Cortex of kidney (tissue), 1 donor: ENCODE measurements at places on chromosomes 5 and 9.

DNA sequence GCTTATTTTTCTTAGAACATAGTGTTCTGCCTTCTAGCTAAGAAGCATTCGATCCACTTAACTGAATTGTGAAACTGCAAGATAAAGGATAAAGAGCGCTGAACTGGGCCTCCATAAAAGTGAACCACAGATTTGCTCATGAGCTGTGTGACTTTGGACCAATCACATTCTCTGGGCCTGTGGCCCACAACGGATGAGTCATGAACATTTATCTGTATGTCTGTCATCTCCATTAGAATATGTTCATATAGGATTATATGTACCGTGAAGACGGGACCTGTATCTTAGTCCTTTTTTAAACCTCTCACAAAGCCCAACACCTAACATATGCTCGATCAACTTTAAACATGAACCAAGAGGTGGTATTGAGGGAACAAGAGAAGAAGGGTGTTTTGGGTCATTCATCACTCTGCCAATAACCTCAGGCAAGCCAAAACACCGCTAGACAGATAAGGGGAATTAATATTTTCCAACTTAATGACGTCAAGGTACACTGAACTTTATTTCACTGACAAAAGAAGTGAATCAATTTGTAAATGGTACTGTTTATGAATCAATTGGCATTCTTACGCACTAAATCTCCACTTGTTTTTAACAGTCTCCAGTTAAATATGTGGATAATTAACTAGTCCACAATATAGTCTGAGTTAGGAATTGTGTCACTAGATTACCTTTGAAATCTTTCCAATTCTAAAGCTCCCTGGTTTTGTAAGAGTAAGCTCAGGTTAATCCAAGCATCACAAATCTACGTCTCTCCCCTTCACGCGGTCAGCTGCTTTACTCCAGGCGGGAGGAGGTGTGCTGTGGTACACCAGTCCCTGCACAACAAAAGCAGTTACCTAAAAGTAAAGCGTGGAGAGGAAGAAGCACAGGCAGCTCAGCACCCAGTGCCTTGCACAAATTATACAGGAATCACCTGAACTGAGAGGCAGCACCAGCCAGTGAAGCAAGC is 1.6 kb downstream of the TMEM245 start:
- DNase-seq = no peak

DNA sequence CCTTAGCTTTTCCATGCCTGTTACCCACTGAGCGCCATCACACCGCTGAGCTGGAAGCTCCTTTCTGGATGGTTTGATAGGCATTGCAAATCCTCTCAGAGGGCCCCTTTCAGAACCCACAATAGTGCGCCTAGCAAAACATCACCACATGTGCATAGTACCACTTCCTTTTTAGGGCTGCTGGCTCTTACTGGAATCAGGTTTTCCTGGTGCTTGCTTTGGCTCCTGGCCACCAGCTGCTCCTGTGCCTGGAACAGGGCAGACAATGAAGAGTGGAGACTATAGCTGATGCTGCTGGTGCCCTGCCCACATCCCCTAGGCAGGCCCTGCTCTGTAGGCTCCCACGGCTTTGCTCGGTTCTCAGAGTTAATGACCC is 163.6 kb upstream of the SEMA6A start:
- DNase-seq = no peak

- no peak for DNase-seq
These were observed 340.9 kb downstream of the RASEF start for GRCh38 chr9:82722051-82722450.

GRCh38 chr5:24509943-24510342 is 134.8 kb downstream of the CDH10 start:
- no peak for DNase-seq

- DNase-seq = no peak
These were observed 16.9 kb upstream of the FREM1 start for GRCh38 chr9:14926941-14927624.

DNA sequence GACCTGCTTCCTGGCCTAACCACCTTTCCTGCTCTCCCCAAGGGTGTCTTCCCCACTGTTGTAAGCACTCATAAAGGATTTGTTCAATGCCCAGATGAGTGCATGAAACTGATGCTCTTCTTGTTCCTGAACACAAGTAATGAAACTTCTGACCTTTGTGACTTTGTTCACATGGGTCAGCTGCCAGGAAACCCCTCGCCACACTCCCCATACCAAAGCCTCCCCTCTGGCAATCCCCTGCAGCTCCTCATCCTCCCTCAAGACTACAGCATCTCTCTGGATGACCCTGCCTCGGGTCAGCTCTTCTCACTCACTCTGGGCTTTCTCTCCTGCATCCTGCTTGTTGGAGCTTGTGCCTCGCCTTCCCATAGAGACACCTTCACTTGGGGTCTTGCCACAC is 72.2 kb upstream of the SPTLC1 start:
- no peak for DNase-seq

GRCh38 chr9:21615446-21615845 is 133.3 kb upstream of the IFNE start:
- DNase-seq = no peak

- DNase-seq = no peak
These were observed 925.8 kb downstream of the TLE1 start for GRCh38 chr9:80763536-80763935.

- DNase-seq = no peak
These were observed 91.6 kb downstream of the OLFM1 start for GRCh38 chr9:135179041-135179440.

DNA sequence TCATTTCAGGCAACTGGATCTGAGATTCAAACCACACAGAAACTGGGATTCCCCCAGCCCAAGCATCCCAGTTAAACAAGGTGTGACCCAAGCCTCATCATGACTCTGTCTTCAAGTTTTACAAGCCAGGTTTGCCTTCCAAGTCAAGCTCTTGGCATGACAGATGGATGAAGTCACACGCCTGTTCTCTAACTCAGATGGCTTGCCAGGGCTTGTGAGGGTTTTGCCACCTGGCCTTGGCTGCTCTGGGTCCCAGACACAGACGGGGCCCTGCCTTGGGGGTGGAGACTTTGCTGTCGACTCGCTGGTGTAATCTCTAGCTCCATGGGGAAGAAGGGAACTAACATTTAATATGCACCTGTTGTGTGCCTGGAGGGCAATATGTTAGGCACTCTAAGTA is 95.8 kb upstream of the RARS1 start:
- no peak for DNase-seq

DNA sequence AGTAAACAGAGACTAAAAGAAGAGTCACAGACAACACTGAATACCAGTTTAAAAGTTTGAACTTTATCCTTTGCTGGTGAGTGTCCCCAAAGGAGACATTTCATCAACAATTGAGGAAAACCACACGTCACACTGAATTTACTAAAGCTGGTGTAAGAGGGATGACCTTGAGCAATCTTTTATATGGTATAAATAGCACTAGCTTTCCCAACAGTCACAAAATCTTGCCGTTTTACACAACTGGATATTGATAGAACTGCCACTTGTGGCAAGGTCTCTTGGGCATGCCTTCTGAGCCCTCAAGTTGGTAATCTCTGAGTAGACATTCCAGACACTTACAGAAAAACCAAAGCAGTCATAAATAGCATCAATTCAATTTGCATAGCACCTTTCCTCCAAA is 311.5 kb upstream of the TARS1 start:
- no peak for DNase-seq

GRCh38 chr9:135906291-135907005 is 898 bp downstream of the CAMSAP1 start:
- no peak for DNase-seq

DNA sequence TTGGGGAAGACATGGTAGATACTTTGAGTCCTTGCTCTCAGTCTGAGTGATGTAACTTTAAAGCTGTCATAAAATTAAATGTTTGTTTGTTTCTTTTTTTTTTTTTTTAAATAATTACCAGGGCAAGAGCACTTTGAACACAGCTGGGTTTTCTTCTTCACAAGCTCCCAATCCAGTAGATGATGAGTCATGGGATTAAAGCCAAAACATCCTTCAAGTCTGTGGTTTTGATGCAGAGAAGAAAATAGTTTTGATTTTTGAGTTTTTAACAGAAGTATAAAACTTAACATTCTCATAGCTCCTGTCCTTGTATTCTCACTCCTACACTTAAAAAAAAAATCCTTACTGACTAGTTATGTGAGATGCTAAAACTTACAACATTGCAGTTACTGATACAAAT is 34.8 kb upstream of the IL31RA start:
- DNase-seq = no peak

GRCh38 chr5:115475788-115476187 is 68.8 kb downstream of the FEM1C start:
- DNase-seq = no peak

GRCh38 chr5:72114629-72115028 is 7.4 kb downstream of the MAP1B start:
- DNase-seq = no peak

DNA sequence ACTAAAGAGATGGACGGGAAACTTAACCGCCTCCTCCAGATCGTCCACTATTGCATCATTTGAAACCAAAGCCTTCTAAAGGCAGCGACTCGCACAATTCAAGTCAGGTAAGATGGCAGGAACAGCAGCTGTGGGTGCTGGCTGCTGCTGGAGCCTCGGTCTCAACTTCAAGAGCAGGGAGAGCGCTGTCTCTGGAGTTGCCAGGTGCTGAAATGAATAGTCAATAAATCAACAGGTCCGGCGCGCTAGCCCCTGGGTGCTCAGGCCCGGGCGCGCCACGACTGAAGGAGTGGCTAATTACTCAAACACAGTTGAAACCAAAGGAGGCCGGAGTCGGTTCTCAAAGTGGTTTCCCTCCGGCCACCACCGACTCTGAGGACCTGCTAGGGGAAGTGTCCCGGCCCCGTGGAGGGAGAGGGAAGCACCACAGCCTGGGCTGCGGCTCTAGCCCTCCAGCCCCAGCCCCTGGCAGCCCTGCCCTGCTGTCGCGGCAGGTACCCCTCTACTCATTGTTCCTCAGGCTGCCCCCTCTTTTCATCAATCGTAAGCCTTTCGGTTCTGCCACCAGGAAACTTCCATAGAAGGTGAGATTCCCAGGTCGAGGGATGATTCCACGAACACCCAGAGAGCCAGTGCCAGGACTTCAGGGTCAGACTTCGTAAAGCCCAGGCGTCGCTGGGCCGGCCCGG is 804 bp downstream of the TTC39B start:
- DNase-seq = no peak

- DNase-seq = no peak
These were observed 10.5 kb upstream of the PLEKHG4B start for GRCh38 chr5:81391-82021.

- DNase-seq = no peak
These were observed 54.7 kb downstream of the SECISBP2 start for GRCh38 chr9:89372979-89373378.

- DNase-seq = no peak
These were observed 184.5 kb downstream of the TRIO start for GRCh38 chr5:14327624-14328023.

DNA sequence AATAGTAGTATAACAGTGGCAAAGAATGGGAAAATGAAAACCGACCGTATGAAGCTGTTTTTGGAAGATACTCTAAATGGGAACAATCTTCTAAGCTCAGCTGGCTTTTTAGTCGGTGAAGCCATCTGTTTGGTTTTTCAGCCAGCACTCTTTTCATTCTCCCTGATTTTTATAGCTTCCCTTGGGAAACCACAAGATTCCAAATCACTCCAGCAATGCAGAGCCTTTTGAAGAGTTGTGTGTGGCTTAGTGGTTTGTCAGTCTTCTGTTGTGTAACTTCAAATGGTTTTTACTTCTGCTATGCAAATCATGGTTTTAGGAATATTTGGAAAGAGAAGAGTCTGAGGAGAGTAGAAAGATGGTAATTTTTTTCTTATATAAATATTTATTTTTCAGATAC is 180.7 kb downstream of the KDM4C start:
- DNase-seq = no peak

GRCh38 chr5:150658121-150658520 is 2.9 kb upstream of the MYOZ3 start:
- DNase-seq = no peak

DNA sequence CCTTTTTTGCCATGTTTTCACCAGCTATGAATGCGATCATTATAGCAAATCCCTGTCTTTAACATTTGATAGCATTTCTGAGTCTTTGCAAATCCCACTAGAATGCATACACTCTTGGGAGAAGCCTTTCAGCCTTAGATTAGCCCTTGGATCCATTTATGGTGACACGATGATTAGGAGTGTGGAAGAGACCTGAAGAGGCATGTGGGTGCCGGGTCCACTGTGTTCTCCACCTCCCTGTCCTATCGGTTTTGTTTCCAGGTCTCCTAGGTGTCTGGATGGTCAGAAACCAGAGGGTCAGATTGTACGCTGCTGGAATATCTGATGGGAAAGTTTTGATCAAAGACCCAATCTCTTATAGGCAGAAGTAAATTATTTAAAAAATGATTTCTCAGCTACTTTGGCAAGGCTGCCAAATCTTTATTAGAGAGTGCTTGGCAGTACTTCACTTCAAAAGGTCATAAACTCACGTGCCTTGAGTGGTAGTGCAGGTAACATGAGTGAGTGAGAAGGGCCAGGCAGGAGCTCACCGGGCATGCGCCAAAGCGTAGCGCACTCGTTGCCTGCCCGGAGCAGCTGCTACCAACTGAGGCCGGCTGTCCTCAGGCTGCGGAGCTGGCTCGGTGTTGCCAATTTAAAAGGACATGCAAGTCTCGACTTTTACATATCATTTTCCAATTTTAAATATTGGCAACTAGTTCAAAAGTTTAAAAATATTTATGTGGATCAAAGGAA is 51.3 kb downstream of the PCSK5 start:
- no peak for DNase-seq

- DNase-seq = no peak
These were observed 178.4 kb downstream of the FAM114A2 start for GRCh38 chr5:153860195-153860886.

GRCh38 chr5:72906806-72907205 is 49.0 kb upstream of the FCHO2 start:
- DNase-seq = no peak

- DNase-seq = no peak
These were observed 2.6 kb downstream of the UBTD2 start for GRCh38 chr5:172280929-172281328.

GRCh38 chr5:62143268-62144229 is 162.5 kb upstream of the KIF2A start:
- no peak for DNase-seq

DNA sequence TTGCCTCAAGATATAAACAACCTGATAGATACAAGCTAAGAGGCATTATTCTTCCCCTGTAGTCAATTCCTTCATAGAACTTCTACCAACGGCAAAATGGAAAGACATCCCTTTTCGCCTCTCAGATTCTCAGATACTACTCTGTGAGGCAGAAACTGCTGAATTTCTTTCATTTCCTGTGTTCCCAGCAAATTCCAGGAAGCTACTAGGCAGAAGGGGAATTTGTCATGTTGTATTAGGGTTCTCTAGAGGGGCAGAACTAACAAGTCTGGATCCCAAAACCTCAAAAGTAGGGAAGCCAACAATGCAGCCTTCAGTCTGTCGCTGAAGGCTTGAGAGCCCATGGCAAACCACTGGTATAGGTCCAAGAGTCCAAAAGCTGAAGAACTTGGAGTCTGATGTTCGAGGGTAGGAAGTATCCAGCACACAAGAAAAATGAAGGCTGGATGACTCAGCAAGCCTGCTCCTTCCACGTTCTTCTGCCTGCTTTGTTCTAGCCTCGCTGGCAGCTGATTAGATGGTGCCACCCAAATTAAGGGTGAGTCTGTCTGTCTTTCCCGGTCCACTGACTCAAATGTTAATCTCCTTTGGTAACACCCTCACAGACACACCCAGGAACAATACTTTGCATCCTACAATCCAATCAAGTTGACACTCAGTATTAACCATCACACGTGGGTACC is 15.2 kb downstream of the RNF180 start:
- no peak for DNase-seq
